Activated CD4-positive, alpha-beta T cell treated with anti-CD3 and anti-CD28 coated beads for 36 hours (primary cell): ENCODE measurements at places on chromosomes 4 and X.

DNA sequence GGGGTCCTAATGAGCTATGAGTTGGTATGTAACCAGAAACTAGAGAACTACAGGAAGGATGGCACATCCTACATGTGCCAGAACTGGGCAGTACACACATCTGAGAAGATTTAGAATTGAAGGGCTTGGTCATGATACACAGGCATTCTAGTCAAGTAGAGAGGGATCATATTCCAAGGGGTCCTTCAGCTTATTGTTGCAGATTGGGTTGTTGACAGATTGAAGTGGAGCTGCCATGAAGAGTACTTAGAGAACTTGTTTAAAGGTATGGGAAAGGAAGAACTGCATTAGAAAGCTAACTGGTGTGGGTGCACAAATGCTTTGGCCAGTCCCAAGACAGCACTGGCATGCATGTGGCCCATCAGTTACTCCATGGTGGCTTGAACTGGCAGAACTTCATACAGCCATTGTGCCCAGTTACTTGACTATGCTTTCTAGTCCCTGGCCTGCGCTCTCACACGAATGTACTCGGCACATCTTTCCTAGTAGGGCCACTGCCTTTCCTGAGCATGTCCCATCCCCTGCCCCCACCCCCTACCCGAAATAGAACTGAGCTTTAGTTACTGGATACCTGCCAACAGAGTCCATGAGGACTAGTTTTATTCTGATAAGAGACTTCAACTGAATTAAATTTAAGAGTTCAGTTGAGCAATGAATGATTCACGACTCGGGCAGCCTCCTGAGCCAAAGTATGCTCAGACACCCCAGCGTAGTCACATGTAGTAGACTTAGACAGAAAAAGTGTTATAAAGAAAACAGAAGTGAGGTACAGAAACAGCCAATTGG, 64.0 kb downstream of the CCNG2 start:
- no peak for DNase-seq

GRCh38 chr4:128958194-128958593, 135.1 kb downstream of the SCLT1 start:
- no peak for DNase-seq

DNA sequence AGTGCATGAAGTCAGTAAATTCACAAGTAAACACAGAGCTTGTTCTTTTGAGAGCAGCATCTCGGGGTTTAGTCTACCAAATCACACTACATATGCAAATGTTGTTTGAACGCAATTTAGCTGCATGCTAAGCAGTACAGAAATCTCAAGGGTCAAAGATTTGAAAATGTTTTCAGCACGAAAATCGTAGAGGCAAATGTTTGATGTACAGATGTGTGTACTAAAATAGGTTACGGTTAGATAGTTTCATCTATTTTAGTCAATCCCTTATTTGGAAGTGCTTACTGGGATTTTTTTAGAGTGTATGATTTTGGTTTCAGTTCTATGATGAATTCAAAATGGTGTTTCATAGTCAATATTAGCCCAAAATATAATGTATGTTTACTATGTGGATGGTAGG, 1928.2 kb upstream of the TENM3 start:
- no peak for DNase-seq

GRCh38 chr4:40405193-40405592, 70.1 kb downstream of the CHRNA9 start:
- no peak for DNase-seq

DNA sequence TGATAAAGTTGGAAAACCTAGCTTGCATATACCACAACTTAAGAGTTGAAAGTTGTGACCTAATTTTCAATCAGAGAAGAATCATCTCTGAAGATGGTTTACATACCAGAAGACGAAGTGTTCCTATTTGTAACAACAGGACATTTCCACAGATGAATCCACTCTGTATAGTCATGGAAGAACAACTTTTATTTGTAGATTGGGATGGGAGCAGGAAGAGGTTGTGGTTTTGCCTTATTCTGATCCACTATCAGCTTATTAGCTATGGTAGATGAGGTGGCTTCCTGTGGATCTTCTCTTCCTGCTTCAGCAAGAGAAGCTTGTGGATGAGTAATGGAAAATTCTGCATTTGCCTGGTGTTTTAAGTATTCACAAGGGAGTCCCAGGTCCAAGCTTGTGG, 18.6 kb upstream of the SUPT20HL1 start:
- no peak for DNase-seq

DNA sequence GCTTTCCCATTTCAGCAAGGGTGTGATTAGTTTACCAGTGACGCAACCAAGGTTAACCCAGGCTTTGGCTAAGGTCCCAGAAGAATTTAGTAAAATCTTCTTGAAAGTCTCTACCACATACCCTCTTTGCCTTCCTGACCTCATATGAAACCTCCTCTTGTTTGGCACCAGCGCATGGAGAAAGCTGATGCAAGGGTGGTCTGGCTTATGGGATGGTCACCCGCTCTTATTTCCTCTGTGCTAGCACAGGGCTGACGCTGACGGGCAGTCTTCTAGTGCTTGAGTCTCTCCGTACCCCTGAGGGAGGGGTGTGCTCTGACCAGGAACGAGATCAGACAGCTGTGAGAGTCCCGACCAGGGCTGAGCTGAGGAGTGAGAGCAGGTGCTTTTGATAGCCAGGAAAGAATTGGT, 137.6 kb downstream of the TENM3 start:
- no peak for DNase-seq

GRCh38 chr4:175339100-175339707, 421.0 kb downstream of the ADAM29 start:
- DNase-seq, result no peak

DNA sequence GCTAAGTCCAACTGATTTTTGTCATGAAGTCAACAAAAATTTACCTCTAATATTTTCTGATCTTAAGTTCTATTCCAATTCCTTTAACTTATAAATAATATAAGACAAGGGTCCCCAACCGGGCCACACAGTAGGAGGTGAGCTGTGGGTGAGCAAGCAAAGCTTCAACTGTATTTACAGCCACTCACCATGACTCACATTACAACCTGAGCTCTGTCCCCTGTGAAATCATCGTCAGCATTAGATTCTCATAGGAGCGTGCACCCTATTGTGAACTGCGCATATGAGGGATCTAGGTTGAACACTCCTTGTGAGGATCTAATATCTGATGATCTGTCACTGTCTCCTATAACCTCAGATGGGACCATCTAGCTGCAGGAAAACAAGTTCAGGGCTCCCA, 227.4 kb downstream of the MAPK10 start:
- no peak for DNase-seq

GRCh38 chr4:40850496-40850895, 100.7 kb downstream of the NSUN7 start:
- DNase-seq, result no peak

- no peak for DNase-seq
Measured at GRCh38 chr4:185512516-185512915, 22.8 kb downstream of the PDLIM3 start.

DNA sequence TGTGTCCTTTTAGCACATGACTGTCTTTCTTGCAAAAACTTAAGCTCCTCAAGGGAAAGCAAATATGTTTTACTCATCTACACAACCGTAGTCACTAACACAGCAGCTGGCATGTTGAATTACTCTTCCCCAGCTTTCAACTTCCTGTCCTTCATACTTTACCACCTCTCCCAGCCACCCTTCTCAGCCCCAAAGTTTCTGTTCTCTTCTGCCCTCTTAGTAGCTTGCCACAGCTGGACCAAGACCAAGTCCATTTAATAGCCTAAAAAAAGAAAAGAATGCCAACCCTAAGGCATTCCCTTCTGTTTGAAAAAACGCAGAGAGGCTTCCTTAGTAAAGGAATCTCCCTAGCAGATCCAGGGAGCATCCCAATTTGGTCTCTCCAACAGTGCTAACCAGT, 36.8 kb downstream of the SRPX2 start:
- no peak for DNase-seq

GRCh38 chrX:46961574-46962283, 49.5 kb downstream of the JADE3 start:
- no peak for DNase-seq

DNA sequence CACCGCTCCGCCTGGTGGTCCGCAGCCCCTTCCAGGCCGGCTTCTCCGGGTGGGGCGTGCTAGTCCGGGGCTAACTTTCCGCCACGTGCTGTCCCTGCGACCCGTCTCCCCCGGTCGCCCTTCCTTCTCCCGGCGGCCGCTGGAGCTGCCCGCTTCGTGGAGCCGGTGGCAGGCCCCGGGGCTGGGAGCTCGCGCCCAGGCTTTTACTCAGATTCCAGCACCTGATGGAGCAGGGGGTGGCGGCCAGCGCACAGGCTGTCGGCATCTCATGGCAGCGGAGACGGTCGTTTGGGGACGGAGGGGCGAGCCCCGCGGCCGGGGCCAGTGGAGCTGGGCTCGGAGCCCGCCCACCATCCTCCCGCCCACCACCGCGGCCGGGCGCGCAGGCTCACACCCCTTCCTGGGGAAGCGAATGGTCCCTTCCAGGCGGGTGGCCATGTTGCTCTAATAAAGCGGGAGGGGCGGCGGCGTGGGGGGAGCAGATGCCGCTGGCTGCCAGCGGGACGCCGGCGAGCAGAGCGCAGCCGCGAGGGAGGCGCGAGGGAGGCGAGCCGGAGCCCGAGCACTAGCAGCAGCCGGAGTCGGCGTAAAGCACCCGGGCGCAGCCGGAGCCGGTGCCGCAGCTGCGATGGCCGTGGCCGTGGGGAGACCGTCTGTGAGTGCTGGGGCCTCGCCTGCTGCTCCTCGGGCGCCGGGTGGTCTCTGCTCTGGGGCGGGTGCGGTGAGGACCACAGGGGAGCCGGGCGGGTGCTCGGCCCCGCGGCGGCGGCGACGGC, at the start of gene SEPTIN11:
Gene SEPTIN11 (plus strand): TSS at position 477 of the 776 bp plus-strand sequence. CDS start 152 bp downstream, at position 629.
- DNase-seq, result peak; percentile 86

- DNase-seq, result no peak
Measured at GRCh38 chr4:31052519-31052918, 332.4 kb downstream of the PCDH7 start.

GRCh38 chr4:59195839-59196238, 2004.3 kb upstream of the ADGRL3 start:
- no peak for DNase-seq

- no peak for DNase-seq
Measured at GRCh38 chr4:77113069-77113468, 37.3 kb upstream of the CCNI start.

DNA sequence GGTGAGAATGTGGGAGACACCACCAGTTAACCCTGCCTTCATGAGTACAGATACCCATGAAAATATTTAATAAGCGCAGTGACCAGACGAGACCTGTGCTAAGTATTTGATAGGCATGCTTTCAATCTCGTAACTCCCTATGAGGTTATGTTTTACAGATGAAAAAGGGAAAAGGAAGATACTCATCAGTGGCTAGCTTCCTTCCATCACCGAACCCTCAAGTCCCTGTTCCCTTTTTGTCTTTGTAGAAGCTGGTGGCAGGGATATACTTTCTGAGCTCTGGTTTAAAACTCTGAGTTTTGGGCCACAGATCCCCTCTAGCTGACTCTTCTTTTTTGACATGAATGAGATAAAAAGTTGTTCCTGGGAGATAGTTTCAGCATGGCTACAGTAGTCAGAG, 26.3 kb downstream of the AFF1 start:
- DNase-seq, result no peak

DNA sequence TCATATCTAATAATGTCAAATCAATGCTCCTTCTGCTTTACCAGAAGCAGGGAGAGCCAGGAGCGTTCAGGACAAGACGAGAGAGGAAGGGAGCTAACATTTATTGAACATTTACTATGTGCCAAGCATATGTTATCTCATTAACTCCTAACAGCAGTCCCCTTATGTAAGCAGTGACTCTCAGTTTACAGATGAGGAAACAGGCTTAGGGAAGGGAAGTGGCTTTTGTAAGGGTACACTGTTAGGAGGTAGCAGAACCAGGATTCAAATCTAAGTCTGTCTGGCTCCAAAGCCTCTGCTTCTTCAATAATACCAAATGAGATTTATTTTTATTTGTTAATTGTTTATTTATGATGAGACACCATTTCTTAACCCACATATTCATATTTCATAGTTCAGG, 2.6 kb upstream of the STARD8 start:
- no peak for DNase-seq

- no peak for DNase-seq
Measured at GRCh38 chr4:48153791-48154550, 19.9 kb upstream of the TXK start.

DNA sequence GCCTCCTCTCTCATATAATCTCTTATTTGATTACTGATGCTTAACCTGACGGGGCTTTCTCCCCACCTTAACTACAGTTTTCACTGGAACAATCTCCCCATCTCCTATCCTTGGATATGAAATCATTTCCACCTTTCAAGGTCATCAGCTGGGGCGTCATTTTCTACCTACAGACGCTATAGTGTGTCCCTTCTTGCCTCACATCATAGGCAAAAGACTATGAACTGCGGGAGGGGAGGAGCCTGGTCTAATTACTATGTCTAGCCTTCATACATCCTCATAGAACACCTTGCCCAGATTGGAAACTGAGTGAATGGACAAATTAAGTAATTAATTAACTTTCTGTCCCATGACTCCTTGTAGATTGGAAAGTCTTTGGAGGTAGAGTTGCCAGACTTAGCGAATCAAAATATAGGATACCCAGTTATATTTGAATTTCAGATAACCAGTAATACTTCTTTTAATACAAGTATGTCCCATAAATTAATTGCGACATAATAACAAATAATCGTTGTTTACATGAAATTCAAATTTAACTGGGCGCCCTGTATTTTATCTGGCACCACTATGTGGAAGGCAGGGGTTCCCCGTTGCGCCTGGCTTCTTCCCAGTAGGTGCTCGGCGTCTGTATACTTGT, 752 bp upstream of the ATP6AP2 start:
- no peak for DNase-seq

DNA sequence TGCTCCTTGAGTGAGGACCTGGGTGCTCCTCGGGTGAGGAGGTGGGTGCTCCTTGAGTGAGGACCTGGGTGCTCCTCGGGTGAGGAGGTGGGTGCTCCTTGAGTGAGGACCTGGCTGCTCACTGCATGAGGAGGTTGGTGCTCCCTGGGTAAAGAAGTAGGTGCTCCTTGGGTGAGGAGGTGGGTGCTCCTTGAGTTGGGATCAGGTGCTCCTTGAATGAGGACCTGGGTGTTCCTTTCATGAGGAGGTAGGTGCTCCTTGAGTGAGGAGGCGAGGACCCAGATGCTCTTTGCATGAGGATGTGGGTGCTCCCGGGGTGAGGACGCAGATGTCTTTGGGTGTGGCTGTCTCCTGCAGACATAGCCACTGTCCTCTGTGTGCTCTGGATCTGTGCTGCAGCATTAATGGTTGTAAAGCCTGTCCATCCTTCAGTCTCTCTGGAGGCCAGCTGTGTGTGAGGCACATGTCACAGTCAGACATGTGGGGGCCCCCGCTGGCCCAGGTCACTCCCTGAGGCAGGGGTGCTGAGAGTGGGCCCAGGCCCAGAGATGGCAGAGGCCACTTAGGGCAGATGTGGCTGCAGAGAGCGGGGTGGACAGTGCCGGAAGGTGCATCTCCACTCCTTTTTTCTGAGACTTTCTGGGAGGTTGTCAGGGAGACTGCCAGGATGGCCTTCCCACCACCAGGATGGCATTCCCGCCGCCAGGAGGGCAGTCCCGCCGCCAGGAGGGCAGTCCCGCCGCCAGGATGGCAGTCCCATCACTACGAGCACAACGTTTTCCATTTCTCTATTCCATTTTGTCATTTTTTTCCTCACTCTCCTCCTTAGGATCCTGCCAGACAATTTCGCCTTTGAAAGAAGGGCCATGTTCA, 101.8 kb downstream of the HMX1 start:
- no peak for DNase-seq
